ENCODE measurements at places on chromosomes 6 and 20. TPM values are rescaled to one million over a fixed set of nuclear protein-coding genes. Genes with fewer than 3 reads are reported as not detected.

Gene RNF5
- total RNA-seq, result 37.1 TPM

Gene SLC24A3
- under 0.01 TPM for total RNA-seq

Gene NAPB
- 9.5 TPM for total RNA-seq

Gene PROCR
- 6.9 TPM for total RNA-seq

Gene LIN28B
- total RNA-seq, result under 0.01 TPM

Gene TNFRSF6B
- total RNA-seq, result 0.67 TPM

Gene SAMD10
- 1.00 TPM for total RNA-seq

Gene KCNK16
- total RNA-seq, result not detected

Gene WFDC5
- not detected for total RNA-seq

Gene SIGLEC1
- total RNA-seq, result not detected

Gene DLK2
- not detected for total RNA-seq

Gene SLC12A5
- not detected for total RNA-seq

Gene COL21A1
- under 0.01 TPM for total RNA-seq

Gene GRM4
- total RNA-seq, result not detected

Gene ERGIC3
- 328 TPM for total RNA-seq

Gene SULF2
- total RNA-seq, result 31.0 TPM

Gene PGC
- total RNA-seq, result not detected

Gene SLC13A3
- 3.1 TPM for total RNA-seq

Gene NR2E1
- not detected for total RNA-seq

Gene BTN3A1
- total RNA-seq, result 35.3 TPM

Gene CST7
- total RNA-seq, result not detected

Gene MCM3
- 153 TPM for total RNA-seq

Gene PRPH2
- 0.36 TPM for total RNA-seq

Gene MTCH1
- 164 TPM for total RNA-seq

Gene ADTRP
- total RNA-seq, result 0.67 TPM

Gene RFX6
- not detected for total RNA-seq

Gene ZSCAN12
- 8.3 TPM for total RNA-seq

Gene BANF2
- total RNA-seq, result not detected

Gene GLP1R
- total RNA-seq, result not detected

Gene DYNLT2
- 2.5 TPM for total RNA-seq

Gene SIRPG
- not detected for total RNA-seq

Gene ADGRG6
- 41.0 TPM for total RNA-seq

Gene DNMT3B
- 1.0 TPM for total RNA-seq

Gene RIPOR3
- total RNA-seq, result not detected

Gene TUBB2B
- 152 TPM for total RNA-seq

Gene CALHM4
- total RNA-seq, result not detected

Gene EMILIN3
- total RNA-seq, result under 0.01 TPM

Gene FAM217A
- total RNA-seq, result not detected

Gene CRIP3
- not detected for total RNA-seq

All from melanocyte of skin (primary cell).